Urinary bladder (tissue), 4 donors: ENCODE measurements at places on chromosomes 3 and 15. TPM values are rescaled to one million over a fixed set of nuclear protein-coding genes. Genes with fewer than 3 reads are reported as not detected.

The SEC22C gene
- 46.0 TPM for polyA plus RNA-seq

The ZNF860 gene
- polyA plus RNA-seq = 2.4 TPM

- no peak for DNase-seq
Observed at GRCh38 chr15:99151156-99151555, 46.3 kb downstream of the SYNM start.

The GABRR3 gene
- 0.01 TPM for polyA plus RNA-seq

DNA sequence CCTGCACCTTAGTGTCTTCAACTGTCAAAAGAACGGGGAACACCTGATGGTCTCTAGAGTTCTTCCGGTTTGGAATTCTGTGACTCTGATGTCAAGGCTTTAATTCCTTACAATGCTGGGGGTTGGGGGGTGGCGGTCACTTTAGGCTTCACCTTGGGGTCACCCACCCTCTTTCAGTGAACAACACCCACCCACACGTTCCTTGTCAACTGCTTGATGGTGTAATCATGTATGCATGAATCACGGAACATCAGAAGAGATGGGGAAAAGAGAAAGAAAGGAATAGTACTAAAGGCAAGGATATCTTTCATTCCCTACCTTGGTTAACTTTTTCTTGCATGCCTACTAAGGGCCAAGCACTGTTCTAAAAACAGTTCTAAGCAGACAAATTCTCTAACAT is 7.3 kb upstream of the UBE2E1 start:
- DNase-seq = no peak

The PLAAT1 gene
- polyA plus RNA-seq = 0.60 TPM
